Activated CD4-positive, alpha-beta memory T cell treated with anti-CD3 and anti-CD28 coated beads, Interleukin-2, amount 10 ng/mL, durations not matched to agents 7 days and 5 days (primary cell): ENCODE measurements at places on chromosomes 3 and 15. TPM values are rescaled to one million over a fixed set of nuclear protein-coding genes. Genes with fewer than 3 reads are reported as not detected.

CPN2 gene
- total RNA-seq, result not detected

- no peak for DNase-seq
These were observed 91.6 kb downstream of the ADCY5 start for GRCh38 chr3:123357275-123357674.

ZNF385D gene
- total RNA-seq, result not detected

MASP1 gene
- total RNA-seq, result not detected

UACA gene
- 1.3 TPM for total RNA-seq

- DNase-seq, result no peak
These were observed 481.7 kb upstream of the TGFBR2 start for GRCh38 chr3:30124435-30125370.
